Foreskin melanocyte (primary cell): ENCODE measurements at places on chromosomes 7 and 10.

DNA sequence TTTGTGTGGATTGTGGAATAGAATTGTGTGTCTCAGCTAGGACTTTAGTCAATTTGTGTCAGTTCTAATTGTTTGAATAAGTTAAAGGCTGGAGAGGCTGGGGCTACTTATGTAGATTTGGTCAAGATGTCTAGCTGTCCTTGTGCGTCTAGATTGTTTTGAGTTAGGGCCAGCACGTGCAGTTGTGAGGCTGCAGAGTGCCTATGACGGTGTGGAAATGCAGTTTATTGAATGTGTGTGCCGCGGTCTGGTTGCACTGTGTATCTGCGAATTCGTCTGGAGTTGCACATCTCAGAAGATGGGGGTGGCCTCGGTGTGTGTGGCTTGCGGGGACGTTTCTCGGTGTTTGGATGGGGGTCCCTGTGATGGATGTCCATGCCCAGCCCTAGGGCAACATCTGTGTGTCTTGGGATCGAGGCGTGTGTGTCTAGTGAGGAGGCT is 10.2 kb downstream of the EMX2 start:
- no peak for DNase-seq

GRCh38 chr7:18345641-18346234 is 149.8 kb upstream of the HDAC9 start:
- DNase-seq, result peak; percentile 25

DNA sequence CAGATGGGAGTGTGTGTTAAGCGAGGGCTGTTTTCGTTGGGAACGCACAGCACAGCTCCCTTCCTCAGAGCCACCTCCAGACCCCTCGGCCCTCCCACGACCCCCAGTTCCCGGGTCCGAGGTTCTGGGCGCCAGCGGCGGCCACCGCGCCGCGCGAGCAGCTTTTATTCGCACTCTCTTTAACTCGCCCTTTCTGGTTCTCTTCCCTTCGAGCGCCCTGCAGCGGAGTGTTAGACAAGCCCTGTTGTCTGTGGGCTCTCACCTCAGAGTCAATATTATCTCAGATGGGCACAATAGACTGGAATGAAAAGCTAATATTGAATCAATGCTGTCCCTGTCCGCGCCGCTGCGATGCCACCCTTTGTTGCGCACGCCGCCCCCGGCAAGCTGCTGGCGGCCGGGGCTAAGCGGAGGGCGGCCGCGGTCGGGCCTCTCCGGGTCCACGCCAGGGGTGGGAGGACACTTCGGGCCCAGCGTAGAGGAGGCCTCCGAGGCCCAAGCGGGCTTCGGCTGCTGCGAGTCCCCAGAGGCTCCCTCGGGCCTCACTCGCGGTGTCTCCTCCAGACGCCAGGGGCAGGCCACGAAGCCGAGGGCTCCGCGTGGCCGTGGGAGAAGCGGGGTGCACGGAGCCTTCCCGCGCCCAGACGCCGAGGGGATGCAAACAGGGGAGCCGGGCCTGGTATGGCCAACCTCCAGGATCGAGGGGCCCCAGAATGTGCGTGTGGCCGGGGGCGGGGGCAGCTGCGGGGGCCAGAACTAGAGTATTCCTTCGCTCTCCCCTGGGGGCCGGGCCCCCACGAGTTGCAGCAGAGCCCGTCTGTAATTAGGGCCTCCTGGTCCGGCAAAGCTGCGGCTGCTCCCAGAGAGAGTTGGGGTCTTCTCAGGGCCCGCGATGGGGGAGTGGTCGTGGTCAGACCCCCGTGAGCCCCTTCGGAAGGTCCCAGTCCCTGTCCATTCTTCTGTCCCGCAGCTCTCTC is 7.9 kb upstream of the EMX2 start:
- DNase-seq, result no peak

GRCh38 chr7:155108144-155108901 is 38.2 kb downstream of the HTR5A start:
- no peak for DNase-seq

DNA sequence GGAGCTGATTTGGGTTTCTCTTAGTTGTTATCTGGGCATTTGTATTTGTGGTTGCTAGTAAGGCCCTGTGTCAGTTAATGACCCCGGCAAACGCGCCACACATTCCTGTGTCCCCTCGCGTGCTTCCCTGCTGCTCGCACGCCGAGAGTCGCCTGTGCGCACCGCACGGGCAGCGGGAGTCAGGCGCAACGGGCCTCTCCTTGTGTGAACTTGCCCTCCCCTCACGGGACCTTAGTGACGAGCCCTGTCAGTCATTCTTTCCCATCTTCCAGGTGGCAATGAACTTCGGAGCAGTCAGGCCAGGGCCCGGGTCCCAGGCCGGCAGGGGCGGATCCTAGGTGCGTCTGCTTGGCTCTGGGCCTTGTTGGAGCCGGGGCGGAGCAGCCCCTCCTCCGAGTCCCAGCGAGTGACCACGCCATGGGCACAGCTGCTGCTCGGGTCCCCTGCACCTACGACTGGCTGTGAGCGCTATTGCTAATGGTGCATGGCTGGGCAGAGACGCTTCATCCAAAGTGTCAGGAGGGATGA is 12.4 kb upstream of the PRKAR1B start:
- DNase-seq, result no peak

DNA sequence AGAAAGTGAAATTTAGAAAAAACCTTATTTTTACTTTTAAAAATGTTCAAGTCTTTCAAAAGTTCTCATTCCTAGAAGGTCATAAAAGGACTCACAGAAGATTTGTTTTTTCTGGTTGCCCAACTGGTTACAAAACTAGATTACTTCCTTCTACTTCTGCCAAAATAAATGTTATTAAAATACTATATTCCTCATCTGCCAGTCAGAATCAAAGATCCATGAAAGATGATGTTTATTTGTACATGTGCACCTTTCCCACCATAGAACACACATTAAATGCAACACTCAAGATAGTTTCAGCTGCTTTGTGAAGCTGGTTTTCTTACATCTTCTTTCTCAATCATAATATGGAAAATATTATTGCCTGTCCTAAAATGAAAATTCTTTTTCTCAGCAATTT is 465.4 kb downstream of the ETV1 start:
- no peak for DNase-seq

DNA sequence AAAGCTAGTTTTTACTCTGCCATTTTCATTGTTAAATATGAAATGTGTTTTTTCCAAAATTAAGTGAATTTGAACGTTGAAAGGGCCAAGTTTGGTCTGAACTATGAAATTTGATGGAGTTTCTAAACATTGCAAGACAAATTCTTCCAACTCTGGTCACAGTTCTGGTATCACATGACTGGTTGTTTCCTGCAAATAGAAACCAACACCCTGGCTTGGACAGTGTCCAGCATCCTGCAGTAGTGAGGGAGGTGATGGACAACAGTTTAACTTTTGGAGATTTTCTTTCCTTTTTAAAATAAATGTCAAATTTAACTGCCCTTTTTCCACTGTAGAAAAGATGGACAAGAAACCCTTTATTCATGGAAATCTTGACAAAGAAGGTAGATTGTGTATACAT is 54.8 kb upstream of the AGBL3 start:
- peak; percentile 22 for DNase-seq

GRCh38 chr10:33139181-33139646 is 181.2 kb upstream of the ITGB1 start:
- DNase-seq, result no peak

- DNase-seq, result no peak
Measured at GRCh38 chr7:66905689-66906088, 15.3 kb upstream of the TMEM248 start.

DNA sequence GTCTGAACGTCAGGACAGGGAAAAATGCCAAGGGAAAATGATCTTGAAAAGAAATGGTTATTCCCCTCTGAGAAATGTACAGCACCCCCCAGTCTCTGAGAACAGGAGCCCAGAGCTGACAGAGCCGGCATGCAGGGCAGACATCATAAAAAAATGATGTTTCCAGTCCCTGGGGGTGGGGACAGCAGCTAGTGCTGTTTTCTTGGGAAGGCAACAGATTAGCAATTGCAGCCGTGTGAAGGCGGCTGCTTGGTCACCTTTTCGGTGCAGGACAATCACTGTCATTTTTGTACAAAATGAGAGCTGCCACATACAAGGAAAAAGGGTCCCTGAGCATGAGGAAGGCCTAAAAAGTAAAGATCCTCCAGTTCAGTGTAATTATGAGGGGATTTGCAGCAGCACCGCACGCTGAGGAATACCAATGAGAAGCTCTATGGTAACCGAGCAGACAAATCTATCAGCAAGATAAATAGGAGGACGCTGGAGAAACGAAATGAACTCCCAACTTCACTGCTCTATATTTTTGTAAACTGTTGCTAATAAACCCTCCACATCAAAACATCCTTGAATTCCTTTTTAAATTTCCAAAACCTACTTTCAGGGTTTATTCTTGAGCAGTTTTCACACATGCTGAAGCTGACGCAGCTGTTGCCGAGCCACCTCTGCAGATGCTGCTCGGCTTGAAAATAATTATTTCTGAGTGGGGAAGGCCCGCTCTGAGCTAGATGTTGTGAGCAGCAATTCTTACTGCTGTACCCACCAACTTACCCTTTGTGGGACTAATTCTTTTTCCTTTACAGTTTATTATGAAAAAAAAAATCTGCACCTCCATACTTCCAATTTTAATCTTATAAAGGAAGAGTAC is 98.2 kb upstream of the NEBL start:
- no peak for DNase-seq

DNA sequence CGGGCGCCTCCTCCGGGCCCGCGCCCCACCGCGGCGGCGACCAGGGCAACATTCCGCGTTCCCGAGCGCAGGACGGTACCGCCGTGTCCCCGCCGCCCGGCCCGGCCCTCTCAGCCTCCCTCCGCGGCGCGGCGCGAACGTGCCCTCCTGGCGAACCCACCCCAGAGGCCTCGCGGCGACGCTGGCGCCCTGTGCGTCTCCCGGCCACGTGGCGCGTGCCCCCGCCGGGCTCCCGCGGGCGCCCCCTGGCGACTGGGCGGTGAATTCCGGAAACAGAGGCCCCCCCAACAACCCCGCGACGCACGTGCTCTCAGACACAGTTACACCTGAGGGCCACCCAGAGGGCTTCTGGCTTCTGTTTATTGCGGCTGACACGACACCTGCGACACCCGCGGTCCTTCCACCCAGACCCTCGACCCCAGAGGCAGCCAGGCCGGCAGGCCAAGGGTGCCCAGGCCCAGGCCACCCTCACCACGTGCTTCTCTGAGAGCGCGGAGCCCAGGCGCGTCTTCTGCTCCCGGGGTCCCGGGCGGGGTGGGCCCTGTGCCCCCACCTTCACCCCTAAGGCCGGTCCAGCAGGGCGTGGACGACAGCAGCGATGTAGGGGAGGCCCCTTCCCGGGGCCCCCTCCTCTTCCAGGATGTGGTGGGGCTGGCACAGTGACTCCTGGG is at the start of gene SAP25:
TSS of gene SAP25 (minus strand) at position 210 of the 671 bp plus-strand sequence. CDS start at position 52, 158 bp downstream.
- no peak for DNase-seq
